Aorta (tissue), 5 donors: ENCODE measurements at places on chromosomes 7 and 10.

- DNase-seq = no peak
Measured at GRCh38 chr10:82558014-82558607, 683.1 kb downstream of the NRG3 start.

DNA sequence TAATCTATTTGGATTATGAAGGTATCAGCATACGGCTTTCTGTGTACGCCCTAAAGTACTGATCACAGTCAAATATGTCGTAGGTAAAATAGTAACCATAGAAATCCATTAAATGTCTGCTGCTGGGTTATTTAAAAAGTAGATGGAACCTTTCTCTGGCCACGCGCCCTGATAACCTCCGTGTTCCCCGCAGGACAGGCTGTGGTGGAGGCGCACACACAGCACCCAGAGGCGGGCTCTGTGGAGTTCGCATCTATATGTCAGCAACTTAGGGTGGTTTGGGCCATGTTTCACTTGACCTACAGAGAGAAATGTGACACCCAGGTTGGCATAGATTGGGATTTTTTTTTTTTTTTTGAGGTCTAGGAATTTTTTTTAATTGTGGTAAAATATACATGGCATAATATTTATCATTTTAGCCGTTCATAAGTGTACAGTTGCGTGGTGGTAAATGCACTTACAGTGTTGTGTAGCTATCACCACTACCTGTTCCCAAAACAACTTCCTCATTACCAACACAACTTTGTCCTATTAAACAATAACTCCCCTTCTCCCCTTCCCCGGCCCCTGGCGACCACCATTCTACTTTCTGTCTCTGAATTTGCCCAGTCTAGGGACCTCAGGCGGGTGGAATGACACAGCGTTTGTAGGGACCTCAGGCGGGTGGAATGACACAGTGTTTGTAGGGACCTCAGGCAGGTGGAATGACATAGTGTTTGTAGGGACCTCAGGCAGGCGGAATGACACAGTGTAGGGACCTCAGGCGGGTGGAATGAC, 15.4 kb downstream of the PPP2R2D start:
- no peak for DNase-seq

DNA sequence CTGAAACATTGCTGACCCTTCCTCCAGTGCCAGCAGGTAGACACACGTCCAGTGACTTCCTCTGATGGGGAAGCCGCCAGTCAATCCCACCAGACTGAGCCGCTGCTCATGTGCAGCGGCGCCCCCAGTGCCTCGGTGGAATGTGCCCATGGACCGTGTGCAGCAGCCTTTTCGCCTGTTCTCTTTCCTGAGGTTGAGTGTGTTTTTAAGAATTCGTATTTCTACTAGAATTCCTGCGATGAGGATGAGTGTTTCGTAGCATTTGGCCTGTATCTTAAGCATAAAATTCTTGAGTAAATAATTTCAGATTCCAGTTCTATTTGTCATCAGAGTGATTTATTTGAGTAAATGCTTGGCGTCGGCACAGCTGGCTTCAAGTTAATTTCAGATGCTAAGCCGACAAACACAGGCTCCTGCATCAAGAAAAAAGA, 35.4 kb downstream of the BNIP3 start:
- DNase-seq = no peak

DNA sequence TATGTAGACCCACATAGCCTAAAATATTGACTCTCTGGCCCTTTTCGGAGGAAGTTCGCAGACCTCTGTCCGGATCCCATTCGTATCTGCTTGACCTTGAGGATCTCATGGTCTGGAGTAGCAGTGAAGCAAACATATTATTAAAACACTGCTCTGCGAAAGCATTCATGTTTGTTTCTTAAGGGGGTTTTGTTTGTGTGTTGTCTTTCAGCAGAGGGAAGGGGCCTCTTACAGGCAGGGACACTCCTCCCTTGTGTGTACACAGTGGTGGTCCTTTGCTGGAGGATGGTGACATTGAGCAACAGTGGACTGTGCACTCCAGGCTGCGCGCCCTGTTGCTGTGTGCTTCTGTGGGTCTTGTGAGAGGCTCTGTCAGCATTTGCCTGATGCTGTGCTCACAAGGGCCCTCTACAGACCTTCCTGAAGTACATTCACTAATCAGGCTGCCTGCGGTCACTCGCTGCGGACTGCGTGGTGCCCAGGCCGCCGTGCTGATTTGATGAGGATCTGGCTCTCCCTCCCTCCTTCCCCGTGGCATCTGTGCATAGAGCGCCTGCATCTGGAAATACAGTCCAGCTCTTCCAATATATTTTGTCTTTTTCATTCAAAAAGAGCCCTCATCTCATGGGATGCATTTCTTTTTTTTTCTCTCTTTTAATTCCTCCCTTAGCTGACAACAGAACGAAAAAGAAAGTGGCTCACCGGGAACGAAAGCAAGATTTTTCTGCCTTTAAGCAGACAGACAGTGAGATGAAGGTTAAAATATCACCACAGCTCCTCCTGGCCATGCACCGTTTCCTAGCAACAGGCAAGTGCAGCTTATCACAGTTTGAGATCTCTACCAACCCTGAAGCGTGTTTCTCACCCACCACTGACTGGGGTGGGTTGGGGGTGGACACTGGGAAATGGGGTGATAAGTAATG, 135.8 kb downstream of the CNNM2 start:
- DNase-seq = peak; percentile 88

DNA sequence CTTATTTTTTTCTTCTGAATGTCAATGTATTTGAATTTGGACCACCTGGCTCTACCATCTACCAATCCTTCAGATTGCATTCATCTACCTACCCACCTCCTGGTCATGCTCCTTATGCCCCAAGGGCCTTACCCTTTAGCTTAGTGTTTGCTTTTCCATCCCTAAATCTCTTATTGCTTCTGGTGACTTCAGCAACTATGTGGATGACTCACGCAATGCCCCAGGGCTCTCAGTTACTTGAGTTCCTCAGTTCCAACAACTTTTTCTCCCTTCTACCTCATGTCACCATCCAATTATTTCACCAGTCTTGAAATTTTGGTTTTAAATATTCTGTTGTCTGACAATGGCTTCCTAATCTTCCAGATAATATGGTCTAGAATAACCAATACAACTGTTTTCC, 118.9 kb downstream of the CFAP58 start:
- DNase-seq = no peak

DNA sequence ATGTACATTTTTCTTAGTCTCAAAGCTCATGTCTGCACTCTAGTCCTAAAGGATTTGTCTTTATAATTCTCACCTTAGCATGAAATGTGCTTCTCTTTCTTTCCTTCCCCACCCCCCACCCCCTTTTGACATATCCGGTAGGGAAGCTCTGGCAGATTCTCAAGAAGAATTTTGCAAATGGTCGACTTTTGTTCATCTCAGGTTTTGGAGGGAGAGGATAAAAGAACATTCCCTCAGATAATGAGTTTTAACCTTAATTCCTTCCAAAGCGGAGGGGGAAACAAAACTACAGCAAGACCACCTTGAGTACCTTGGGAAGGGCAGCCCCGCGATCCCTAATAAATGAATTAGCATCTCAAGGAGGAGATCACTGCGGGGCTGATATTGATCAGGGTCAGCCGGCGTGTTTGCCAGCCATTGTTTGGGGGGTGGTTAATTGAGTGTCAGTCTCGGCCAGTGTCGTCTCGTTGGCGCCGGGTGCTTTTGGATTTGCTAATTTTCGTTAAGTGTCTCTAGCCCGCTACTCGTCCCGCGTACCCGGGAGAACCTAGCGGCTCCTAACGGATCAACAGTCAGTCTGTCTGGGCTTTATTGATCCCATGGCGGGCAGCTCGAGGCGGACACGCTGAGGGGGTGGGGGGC, 874 bp upstream of the BAMBI start:
- peak; percentile 80 for DNase-seq

DNA sequence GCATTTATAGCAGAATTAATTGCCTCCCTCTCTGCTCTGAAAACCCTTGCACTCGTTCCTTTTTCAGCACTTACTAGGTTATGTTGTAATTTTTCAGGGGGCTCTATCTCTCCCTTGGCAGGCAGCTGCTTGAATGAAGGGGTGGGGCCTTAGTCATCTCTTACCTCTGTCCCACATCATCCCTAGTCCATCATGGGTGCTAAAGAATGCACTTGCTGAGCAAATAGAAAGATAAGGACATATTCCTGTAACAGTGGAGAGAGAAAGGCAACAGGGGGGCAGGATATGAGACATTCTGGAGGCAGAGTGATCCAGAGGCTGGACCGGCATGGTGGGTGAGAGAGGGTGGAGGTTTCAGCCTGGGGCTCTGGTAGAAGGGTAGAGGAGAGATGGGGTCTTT, 60.0 kb downstream of the MINDY4 start:
- no peak for DNase-seq

DNA sequence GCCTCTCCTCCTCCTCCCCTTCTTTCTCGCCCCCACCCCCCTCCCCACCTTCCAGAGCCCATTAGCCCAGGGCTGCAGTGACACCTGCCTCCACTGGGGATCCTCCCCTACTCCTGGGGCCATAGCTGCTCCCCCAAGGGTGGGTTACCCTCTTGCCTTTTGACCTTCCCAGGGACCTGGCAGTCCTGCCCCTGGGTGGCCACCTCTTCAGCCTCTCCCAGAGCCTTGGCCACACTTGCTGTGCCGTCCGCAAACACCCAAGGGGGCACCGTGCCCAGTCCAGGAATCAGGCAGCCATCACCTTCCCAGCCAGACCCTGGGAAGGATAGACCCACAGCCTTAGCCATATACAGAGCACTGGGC, 19.8 kb upstream of the CLDN4 start:
- peak; percentile 36 for DNase-seq

DNA sequence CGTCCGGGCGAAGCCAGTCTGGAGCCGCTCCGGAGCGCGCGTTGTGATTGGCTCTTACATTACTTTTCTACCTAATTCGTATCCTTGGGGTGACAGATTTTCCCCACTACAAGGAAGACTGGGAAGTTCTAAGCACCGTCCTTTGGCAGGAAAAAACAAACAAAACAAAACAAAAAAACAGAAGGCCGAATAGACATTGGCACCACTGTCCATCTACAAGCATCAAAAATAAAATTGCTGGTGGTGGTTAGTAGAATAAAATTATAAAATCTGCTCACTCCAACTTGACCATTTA, 651 bp upstream of the SKAP2 start:
- DNase-seq = peak; percentile 76

DNA sequence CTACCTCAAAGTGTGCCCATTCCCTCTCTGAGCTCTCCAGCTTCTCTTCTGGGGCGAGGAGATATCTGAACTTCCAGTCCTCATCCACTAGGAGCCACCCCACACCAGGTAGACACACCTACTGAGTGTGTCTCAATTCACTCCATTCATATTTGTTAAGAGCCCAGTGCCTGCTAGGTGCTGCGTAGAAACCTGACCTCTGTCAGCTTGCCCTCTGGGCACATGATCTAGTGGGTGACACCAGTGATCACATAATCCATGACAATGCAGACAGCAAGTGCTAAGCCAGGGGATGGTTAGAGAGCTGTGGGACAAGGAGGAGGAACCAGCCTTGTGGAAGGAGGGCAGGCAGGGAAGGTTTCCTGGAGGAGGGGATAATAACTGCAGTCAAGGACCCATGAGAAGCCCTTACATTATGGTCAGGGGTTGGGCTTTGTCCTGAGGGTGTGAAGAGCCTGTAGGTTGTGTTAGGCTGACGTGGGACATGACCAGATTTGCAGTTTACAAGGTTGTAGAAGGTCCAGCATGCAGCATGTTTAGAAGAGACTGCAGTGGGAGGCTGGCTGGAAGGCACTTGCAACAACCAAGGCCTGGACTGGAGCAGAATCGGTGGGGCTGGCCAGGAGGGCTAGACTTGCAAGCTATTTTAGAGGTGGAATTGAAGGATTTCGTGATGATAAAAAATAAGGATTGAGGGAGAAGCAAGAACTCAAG, 81.8 kb downstream of the COL13A1 start:
- no peak for DNase-seq

DNA sequence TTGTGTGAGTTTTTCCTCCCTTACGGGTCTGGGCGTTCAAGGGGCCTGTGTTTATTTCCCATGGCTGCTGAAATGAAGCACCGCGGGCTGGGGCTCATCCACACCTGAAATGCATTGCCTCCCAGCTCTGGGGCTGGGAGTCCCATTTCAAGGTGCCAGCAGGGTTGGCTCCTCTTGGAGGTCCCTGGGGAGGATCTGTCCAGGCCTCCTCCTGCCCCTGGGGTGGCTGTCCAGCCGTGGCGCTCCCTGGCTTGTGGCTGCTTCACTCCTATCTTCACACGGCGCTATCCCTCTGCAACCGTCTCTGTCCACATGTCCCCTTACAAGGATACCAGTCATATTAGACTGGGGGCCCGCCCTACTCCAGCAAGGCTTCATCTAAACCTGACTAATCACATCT, 41.1 kb upstream of the CNPY1 start:
- no peak for DNase-seq

DNA sequence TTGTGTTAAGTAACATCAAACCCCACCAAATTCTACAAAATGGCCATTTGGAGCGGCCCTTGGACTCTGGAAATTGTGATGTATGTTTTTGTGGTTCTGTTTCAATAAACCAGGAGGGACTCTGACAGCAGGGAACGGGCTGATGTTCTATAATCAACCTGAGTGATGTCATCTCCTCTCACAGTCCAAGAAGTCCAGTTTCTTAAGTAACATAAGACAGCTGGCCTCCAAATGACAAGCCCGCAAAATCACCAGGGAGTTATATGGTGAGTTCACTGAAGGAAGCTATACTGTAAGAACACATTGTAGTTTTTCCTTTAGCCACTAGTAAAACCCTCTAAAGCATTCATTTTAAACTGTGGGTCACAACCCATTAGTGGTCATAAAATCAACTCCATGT, 34.0 kb downstream of the GOT1 start:
- no peak for DNase-seq

DNA sequence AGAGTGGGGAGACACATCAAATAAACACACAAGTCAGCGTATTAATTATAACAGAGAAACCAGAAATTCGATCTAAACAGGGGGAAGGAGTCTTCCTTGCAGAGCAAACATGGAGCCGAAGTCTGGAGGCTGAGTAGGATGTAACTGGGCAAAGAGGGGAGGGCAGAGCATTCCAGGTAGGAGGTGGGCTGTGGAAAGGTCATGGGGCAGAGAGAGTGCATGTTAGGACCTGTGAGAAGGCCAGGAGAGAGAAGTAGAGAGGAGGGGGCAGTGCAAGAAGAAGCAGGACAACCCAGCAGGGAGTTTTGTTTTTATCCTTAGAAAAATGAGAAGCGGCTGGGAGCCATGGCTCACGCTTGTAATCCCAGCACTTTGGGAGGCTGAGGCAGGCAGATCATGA, 130.8 kb upstream of the GPR26 start:
- no peak for DNase-seq
